ENCODE measurements at places on chromosomes 6 and 20.

DNA sequence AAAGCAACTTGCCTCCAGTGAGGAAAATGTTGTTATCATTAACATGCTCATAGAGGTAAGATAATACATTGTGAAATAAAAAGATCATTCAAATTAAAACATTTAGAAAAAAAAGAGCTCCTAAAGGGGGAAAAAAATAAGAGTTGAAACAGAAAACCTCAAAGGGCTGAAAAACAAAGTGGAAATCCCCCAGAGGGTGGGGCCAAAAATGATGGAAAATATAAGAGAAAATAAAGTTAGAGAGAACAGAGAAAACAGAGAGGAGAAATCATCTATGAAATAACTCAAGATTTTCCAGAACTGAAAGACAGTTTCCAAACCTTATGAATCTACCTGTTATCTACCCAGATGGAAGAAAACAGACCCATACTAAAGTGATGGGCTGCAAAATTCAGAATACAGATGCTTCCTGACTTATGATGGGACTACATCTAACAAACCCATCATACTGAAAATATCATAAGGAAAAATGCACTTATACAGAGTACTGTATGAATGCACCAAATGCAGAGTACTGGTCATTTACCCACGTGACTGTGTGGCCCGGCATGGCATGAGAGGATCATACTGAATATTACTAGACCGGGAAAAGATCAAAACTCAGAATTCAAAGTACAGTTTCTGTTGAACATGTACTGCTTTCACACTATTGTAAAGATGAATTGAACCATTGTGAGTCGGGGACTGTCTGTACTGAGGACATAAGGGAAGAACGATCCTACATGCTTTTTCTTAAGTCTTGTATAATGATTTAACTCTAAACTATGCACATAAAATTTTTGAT is 4.0 kb downstream of the ZBTB24 start:
- no peak for DNase-seq

DNA sequence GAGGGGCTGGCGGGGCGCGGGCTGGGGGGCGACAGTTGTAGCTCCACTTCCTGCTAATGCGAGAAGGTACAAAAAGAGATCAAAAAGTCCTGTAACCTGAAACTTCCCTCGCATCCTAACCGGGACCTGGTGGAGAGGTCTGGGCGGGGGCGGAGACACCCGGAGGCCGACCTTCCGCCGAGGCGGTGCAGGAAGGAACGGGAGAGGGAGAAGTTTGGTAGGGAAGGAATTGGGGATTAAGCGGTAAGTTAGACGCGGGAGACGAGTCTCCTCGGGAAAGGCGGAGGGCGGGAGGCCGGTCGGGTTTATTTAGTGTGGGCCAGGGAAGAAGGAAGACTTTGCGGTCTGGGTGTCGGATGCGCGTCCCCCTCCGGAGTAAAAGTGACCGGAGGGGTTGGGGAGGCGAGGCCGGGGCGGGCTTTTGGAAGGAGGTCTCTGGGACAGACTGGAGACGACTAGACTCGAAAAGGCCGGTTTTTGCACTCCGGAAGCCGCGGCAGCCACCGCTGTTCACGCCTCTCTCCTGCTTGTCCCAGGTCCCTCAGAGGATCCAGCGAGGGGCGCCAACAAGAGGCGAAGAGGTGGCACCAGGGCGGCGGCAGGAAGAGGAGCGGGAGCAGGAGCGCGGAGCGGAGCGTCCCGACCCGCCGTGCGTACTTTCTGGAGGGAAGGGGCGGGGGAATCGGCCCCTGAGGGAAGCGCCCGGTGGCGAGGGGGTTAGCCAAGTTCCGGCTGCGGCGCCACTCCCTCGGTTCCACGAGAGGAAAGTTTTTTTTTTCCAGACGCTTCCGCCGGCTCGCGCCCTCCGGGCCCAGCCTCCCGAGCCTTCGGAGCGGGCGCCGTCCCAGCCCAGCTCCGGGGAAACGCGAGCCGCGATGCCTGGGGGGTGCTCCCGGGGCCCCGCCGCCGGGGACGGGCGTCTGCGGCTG is 734 bp downstream of the TPBG start:
- no peak for DNase-seq

DNA sequence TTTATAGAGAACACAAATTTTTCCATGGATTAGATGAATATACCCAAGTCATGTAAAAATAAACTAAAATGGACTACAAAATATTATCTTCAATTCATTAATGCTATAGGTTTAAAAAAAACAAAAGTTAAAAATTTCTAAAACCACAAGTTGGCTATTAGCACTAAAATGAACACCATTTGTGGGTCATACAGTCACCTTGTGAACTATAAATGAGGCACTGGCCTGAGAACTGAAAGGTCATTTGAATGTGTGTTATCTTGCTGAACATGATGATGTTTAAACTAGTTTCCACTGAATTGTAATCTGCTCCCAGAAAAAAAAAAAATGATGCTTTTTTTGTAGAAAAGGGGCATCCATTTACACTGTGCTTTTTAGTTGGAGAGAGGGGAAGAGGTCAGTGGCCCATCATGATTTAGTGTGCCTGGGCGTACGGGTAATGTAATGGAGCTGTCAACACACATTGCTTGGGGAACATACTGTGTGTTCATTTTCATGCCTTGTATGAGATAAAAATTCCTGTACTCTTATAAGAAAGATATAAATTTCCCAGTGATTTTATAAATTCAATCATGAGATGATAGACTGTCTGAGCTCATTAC is 96.6 kb upstream of the FKBP1C start:
- DNase-seq, result no peak

- no peak for DNase-seq
These were observed 32.1 kb downstream of the APCDD1L start for GRCh38 chr20:58483051-58483450.

- DNase-seq, result no peak
These were observed 75.0 kb downstream of the BCKDHB start for GRCh38 chr6:80181352-80182081.

DNA sequence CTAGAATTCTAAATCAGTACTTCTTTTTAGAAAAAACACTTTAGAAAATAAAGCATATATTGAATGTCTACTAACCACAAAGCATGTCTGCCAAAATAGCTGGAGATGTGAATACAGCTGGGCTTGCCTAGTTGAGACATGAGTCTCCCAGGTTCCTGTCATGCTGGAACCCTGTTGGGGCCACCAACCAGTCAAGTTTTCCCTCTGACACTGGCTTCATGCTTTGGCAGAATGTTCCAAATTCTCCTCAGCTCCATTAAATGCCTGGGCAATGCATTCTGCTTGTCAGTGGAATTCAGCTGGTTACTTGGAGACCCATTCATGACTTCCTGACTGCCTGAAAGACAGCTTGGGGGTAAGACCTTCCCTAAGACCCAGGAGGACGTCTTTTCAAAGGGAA is 87.2 kb downstream of the PRND start:
- DNase-seq, result no peak

DNA sequence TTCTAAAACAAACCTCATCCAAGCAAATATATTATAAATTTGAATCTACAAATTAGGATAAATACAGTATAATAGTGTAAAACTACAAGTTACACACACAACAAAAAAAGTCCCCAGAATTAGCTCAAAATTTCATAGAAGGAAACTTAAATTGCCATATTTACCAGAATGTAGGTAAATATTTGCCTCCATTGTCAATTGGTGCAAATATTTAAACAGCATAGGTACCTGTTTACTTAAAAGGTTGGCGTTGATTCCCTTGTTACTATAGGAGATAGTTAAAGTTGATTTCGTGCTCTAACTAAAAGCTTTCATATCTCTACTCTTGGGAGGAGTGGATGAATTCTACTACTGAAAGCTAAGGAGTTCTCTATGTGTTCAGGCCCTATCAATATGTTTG is 111.6 kb upstream of the TENT5A start:
- DNase-seq, result no peak

GRCh38 chr20:4814696-4815252 is 93.1 kb downstream of the PRND start:
- DNase-seq, result no peak

DNA sequence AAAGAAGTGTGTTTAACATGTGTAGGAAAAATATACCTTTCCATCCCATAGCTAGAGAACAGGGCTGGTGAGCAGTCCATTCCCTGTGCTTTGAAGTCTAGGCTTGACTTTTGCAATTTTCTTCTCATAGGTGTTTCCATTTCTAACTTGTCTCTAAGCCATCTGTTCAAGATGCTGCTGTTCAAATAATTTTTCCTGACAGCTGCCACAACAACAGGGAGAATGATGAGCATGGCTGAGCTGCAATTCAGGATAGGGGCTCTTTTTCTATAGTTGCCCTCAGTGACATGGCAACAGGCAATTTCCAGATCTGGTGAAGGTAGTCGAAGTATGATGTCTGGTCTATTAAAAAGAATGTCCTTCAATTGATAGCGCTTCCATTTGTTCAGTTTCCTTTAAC is 103.0 kb upstream of the HS3ST5 start:
- DNase-seq, result no peak

DNA sequence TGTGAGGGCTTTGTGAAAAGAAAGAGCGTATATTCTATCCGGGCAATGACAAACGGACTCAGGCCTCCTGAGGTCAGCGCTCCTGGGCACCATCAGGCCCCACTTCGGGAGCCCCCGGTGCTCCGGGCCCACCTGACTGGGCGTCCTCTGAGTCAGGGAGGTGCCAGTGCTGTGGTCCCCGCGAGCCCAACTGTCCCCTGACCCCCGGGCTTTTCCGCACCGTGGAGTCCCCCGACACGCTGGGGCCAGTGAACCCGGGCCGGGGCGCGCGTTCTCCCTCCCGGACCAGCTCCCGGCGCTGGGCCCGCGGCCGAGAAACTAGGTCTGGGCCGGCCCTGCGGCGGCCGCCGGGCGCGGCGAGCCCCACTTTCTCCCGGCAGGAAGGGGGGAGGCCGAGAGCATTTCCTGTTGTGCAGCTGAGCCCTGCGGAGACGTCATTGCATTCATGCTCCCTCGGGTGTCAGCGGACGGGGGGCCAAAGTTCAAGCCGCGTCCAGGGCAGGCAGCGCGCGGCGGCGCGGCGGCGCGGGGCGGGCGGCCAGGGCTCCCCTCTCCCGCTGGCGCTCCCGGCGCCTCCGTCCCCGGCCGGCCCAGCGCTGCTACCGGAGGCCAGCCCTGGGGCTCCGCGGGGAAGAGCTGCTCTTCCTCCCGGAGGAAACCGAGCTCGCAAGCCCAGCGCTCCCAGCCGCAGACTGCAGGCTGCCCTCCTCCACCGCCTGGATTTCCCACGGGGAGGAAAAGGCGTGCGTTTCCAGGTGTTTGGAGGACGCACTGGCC is 18.3 kb downstream of the HIVEP2 start:
- DNase-seq, result peak; percentile 54

GRCh38 chr6:44201200-44201599 is 15.5 kb upstream of the MYMX start:
- no peak for DNase-seq

GRCh38 chr20:32823078-32823477 is 3.3 kb downstream of the MAPRE1 start:
- no peak for DNase-seq

- DNase-seq, result no peak
These were observed 19.2 kb downstream of the DCBLD1 start for GRCh38 chr6:117501722-117502121.

- no peak for DNase-seq
These were observed 175.4 kb downstream of the ERMARD start for GRCh38 chr6:169926617-169927417.

DNA sequence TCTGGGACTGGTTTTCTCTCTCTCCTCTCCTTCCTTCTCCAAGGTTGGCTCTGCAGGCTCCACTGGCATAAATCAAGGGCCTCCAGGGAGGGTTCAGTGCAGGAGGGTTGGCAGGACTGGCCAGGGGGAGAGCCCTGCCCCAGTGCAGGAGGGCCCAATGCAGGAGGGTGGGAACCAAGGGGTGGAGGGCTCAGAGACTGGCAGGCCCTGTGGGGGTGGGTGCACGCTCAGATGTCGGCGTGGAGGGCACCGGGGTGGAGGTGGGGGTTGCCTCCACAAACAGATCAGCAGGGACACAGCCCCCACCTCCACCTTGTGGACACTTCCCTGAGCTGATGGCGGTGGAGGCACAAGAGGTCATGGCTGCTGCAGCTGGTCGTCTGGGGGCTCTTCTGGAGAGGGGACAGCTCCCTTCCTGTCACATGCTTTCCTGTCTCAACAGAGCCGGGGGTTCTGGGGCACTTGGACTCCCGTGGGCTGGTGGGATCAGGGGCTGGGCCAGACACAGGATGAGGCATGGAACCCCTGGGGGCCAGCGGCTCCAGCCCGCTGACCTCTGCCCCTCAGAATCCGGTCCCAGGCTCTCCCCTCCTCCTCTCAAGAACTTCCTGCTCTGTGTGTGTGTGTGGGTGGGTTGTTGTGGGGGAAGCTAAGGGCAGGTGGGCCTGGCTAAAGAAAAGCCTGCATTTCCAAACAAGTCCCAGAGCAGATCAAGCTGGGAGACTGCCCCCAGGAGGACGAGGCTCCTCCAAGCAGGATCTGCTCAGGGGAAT is 2.7 kb upstream of the ABHD16B start:
- DNase-seq, result no peak

- DNase-seq, result no peak
These were observed 1.5 kb downstream of the TFAP2A start for GRCh38 chr6:10413262-10413849.

DNA sequence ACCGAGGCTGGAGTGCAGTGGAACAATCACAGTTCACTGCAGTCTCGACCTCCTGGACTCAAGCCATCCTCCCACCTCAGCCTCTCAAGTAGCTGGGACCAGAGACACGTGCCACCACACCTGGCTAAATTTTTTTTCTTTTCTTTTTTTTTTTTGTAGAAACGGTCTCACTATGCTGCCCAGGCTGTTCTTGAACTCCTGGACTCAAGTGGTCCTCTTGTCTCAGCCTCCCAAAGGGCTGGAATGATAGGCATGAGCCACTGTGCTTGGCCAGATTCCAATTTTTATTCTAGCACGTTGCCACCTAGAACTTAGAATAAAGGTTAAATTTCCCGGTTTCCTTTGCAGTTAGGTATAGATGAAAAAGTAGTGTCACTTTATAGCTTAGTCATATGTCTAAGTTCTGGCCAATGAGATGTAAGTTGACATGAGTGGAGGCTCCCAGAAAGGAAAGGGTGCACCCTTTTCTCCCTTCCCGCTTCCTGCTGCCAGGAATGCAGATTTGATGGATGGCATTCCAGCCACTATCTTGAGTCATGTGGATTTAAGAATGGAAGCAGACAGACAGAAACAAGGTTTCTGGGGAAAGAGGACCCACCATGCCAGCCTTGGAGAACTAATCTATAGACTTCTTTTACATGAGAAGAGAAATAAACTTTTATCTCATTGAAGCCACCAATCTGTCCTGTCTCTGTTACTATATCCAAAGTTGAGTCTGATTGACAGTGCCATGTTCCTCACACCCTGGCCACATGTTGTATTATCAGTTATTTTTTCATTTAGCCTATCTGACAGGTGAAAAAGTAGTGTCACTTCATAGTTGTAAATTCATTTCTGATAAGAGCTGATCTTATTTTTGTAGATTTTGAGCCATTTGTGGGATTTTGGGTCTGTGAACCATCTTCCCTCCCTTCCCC is 60.6 kb upstream of the NCOA3 start:
- DNase-seq, result no peak

- DNase-seq, result no peak
These were observed 681.1 kb downstream of the DHX35 start for GRCh38 chr20:39643292-39643691.

DNA sequence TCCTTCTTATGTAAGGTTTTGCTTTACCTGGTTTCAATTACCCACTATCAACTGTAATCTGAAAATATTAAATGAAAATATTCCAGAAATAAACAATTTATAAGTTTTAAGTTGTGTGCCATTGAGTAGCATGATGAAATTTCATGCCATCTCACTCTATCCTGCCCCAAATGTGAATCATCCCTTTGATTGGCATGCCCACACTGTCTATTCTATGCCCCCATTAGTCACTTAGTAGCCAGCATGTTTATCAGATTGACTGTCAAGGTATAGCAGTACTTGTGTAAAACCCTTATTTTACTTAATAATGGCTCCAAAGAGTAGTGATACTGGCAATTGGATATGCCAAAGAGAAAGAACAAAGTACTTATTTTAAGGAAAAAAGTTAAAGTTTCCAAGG is 403.8 kb downstream of the ADGRB3 start:
- no peak for DNase-seq

All from activated T-helper 1 cell treated with anti-CD3 and anti-CD28 coated beads, Interleukin-2, amount 50 U/mL, for 16 hours (primary cell).